Osteoblast (primary cell): ENCODE measurements at places on chromosomes 7 and 10. TPM values are rescaled to one million over a fixed set of nuclear protein-coding genes. Genes with fewer than 3 reads are reported as not detected.

Gene CAMK2B
- not detected in 2 replicates for total RNA-seq

Gene DEPP1
- 43.6 and 87.6 TPM in 2 replicates for total RNA-seq

Gene SFRP4
- total RNA-seq, result 151 and 205 TPM in 2 replicates

Gene EIF4EBP2
- total RNA-seq, result 46.0 and 51.0 TPM in 2 replicates

Gene ADAMTS14
- total RNA-seq, result 2.4 and 2.9 TPM in 2 replicates

Gene ACTR3C
- total RNA-seq, result 1.8 and 3.8 TPM in 2 replicates

Gene NKX6-2
- total RNA-seq, result not detected in 2 replicates

Gene TAS2R5
- 0.72 and 1.8 TPM in 2 replicates for total RNA-seq

Gene NEUROG3
- not detected in 2 replicates for total RNA-seq

Gene TAS2R41
- total RNA-seq, result not detected in 2 replicates

Gene SAP25
- not detected in 2 replicates for total RNA-seq

Gene CPN1
- not detected in 2 replicates for total RNA-seq

Gene DRGX
- total RNA-seq, result under 0.01 TPM in 1 of 2 replicates, not detected in the other

Gene THSD7A
- under 0.01 TPM in 2 replicates for total RNA-seq

Gene TMEM209
- total RNA-seq, result 19.9 and 20.0 TPM in 2 replicates
